GM19239 (cell line): ENCODE measurements at places on chromosomes 4 and X.

- DNase-seq: no peak
Observed at GRCh38 chr4:39528061-39528465, 824 bp upstream of the UGDH start.

- no peak for DNase-seq
Observed at GRCh38 chr4:118076958-118077766, 42.9 kb downstream of the NDST3 start.

DNA sequence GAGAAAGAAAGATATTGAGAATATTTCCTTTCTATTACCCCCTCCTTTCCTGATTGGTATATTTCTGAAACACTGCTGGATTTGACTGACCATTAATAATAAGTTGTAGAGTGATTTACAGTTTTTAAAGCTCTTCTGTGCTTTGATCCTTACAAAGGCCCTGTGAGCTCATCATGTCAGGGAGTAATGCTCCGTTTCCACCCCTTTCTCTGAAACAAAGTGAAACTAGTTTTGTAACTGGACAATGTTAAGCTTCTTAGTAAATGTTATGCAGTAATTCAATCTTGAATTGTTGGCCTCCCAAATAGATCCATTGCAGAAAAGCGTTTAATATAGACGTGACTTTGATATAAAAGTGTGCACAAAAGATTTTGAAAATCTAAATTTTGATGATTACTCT is 190.1 kb upstream of the GNPDA2 start:
- DNase-seq: no peak

DNA sequence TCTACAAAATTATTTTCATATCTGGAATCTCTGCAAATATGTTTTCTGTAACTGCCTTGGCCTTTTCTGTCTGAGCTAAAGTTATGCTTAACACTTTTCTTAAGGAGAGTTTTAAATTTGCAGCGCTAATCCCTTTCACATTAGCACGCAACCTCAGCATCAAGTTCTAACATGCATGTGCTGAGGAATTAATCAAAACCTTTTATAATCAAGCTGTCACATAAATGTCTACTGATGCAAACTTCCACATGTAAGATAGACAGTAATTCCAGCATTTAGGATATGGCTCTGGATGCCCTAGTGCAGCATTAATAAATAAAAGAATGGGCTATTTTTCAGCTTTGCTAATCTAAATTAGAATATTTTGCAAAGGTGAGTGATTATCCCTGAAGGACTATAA is 17.5 kb upstream of the NEIL3 start:
- no peak for DNase-seq

GRCh38 chr4:75673959-75674328 is 733 bp upstream of the G3BP2 start:
- DNase-seq: no peak

DNA sequence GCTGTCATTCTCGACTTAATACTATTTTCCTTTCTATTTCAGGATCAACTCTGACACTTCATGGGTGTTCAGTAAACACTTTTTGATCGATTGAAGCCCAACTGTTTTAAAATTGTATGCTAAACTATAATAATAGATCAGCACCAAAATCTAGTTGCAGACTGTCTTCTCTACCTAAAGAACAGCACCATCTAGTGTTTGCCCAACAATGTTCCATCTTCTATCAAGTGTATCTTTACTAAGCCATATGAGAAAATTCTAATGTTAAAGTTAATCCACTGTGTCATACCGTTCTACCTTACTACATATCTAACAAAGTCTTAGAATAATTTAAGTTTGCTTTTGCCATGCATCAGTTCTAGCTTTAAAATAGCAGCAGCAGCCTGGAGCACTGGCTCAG is 113.0 kb upstream of the PRDX4 start:
- DNase-seq: no peak
